Right ventricle myocardium superior (tissue), 1 donor: ENCODE measurements at places on chromosomes 2 and 18. TPM values are rescaled to one million over a fixed set of nuclear protein-coding genes. Genes with fewer than 3 reads are reported as not detected.
A peak's percentile ranks its signal among the peaks of the same experiment; 100 is the strongest.

DNA sequence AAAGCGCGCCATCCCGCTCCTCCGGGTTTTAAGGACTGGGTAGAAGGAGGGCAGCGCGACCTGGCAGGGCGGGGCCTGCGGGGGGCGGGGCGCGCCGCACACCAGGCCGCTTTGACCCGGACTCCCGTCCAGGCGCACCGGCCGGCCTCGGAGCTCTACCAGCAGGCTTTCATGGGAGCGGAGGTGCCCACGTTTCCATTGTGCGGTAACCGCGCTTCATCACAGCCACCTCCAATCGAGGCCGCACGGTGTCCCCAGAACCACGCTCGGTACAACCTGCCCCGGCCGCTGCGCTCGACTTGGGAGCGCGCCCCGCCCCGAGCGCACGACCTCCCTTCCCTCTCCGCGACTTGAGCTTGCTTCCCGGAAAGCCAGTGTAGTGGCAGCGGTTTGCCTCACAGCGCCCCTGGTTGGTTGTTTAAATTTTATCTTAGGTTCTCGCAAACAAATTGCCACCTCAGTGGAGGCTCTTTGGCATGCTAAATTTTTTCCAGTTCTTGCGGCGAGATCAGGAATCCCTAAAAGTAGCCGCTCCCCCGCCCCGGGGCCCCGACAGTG is 280 bp upstream of the CYP1B1 start:
- peak; percentile 88 for DNase-seq

DNA sequence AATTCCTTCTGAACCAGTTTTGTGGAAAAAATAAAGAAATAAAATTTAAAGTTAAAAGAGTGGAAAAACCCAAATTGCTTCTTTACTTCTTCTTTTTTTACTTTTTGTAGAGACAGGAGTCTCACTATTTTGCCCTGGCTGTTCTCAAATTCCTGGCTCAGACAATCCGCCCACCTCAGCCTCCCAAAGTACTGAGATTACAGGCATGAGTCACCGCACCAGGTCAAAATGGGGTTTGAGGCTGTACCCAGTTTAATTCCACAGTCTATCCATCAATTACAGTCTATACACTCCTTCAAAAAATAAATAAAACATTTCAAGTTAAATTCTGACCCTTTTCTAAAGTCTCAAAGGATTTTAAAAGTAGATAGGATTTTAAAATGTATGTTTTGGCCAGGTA is 120.3 kb downstream of the FAM161A start:
- no peak for DNase-seq

- no peak for DNase-seq
Measured at GRCh38 chr2:23002234-23002633, 382.7 kb upstream of the KLHL29 start.

The CASP10 gene
- total RNA-seq, result 5.4 TPM

DNA sequence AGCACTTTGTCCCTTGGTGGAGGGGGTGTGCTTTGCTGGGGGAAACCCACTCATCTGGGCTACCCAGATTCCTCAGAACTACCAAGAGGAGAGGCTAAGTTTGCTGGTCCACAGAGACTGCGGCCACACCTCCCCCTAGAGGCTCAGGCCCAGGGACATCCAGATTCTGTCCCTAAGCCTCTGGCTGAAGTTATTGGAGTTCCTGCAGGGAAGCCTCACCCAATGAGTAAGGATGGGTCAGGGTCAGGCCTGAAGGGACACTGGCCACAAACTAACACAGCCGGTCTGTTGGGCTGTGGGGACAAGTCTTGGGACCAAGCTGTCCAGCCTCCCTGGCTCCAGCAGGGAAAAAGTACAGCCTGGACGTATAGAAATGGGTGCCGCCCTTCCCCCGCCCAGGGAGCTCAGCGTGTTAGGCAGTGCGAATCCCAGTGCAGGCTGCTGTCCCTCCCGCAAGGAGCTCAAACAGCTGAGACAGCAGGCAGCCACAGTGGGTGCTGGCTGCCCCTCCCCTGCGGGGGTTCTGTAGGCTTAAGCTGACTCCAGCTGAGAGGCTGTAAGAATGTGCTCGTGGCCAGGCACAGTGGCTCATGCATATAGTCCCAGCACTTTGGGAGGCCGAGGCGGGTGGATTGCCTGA is 86.9 kb upstream of the ARL5A start:
- peak; percentile 43 for DNase-seq

- no peak for DNase-seq
Measured at GRCh38 chr2:210302326-210302725, 12.6 kb downstream of the MYL1 start.
